CD4-positive, alpha-beta T cell (primary cell): ENCODE measurements at places on chromosomes 4 and X. TPM values are rescaled to one million over a fixed set of nuclear protein-coding genes. Genes with fewer than 3 reads are reported as not detected.

- DNase-seq, result no peak
These were observed 26.7 kb downstream of the FAM156B start for GRCh38 chrX:52923781-52924241.

GRCh38 chr4:3241898-3242524 lies 6.9 kb upstream of the MSANTD1 start:
- no peak for DNase-seq

DNA sequence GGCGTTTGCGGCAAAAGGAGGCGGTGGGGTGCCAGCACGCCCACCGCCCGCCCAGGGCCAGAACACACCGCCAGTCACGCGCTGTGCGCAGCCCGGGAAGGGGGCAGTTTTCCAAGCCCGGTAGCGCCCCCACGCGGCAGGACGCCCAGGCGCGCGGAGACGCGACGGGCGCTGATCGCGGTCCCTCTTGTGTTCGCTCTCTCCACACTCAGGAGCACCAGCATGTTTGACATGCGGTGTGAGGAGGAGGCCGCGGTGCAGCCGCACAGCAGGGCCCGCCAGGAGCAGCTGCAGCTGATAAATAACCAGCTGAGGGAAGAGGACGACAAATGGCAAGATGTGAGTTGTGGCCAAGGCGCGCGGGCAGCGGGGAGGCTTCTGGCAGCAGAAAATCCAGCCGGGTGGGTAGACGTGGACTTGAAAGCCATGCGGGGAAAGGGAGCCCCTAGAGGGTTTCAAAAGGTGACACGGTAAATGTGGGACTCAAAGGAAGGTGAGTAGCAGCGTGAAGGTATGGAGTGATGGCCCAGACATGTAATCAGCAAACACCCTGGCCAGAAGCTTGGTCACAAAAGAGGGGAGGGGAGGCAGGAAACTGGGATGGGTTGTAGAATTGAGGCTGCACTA lies 104.1 kb downstream of the PHOX2B start:
- no peak for DNase-seq

DNA sequence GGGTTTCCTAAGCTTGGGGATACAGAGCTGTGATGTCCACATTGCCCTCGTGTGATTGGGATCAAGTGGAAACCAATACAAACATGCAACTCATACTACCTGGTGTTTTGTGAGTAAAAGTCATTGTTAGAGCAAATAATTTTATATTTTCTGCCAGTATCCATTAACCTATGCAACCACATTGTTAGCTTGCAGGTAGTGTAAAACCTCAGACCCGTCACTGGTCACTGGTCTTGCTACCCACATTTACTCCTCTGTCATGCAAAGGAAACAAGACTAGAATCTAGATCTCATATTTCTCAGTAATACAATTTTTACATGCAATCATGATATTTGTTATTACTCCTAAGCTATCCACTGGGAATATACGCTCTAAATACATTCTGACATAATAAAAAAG lies 324.3 kb upstream of the NDST4 start:
- no peak for DNase-seq

GRCh38 chrX:52988985-52989917 lies 30.9 kb upstream of the FAM156A start:
- no peak for DNase-seq

DNA sequence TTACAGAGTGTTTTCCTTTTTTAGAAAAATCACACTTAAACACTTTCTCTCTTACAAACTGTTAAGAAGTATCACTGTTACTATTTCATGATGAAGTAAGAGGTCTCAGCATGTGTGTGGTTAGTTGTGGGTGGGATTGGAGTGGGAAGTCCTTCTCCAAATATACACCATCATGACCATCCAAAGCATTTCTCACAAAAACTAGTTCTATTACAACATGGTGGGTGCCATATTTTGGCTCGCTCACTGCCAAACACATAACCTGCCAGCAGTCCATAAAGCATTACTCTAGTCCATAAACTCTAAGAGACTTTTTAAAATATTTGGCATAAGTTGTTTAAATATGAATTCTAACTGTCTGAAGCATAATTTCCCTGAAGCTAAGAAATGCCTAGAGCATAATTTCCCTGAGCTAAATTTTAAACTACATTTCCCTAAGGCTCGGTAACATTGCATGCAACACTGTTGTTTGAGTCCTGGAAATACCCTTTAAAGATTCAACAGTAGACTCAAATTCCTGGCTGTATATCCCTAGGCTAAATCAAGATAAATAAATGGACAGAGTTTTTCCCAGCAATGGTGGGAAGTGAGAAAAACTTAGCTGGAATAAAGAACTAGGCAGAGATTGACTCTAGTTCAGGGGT lies 415.0 kb upstream of the INTU start:
- DNase-seq, result no peak

The DACH2 gene
- total RNA-seq, result not detected

- no peak for DNase-seq
These were observed 34.0 kb upstream of the PACRGL start for GRCh38 chr4:20666012-20666860.

The LCORL gene
- 6.5 TPM for total RNA-seq

GRCh38 chr4:79022529-79022928 lies 83.3 kb upstream of the PAQR3 start:
- no peak for DNase-seq

The SPIN4 gene
- 1.1 TPM for total RNA-seq

The GAGE12F gene
- total RNA-seq, result not detected

- DNase-seq, result no peak
These were observed 672 bp upstream of the C1QTNF7 start for GRCh38 chr4:15427161-15427560.

- DNase-seq, result no peak
These were observed 106.2 kb downstream of the TMA16 start for GRCh38 chr4:163600727-163601126.

DNA sequence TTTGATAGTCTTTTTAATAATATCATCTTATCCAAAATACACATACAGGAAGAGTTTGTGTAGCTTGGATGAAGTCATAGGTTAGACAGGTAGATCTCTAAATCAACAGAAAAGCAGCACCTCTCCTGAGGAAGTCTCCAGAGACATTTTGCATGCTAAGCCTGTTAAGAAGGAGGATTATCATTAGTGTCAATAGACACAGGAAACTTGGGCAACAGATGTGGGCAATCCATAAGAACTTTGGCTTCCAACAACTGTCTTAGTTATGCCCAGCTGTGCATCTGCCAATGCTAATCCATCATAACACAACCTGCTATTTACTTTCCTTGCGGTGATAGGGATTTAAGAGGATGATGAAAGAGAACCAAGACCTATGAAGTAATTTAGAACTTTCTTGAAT lies 1052.6 kb downstream of the RPA4 start:
- DNase-seq, result no peak

The NUDT6 gene
- total RNA-seq, result 0.93 TPM

The PAGE2 gene
- not detected for total RNA-seq

DNA sequence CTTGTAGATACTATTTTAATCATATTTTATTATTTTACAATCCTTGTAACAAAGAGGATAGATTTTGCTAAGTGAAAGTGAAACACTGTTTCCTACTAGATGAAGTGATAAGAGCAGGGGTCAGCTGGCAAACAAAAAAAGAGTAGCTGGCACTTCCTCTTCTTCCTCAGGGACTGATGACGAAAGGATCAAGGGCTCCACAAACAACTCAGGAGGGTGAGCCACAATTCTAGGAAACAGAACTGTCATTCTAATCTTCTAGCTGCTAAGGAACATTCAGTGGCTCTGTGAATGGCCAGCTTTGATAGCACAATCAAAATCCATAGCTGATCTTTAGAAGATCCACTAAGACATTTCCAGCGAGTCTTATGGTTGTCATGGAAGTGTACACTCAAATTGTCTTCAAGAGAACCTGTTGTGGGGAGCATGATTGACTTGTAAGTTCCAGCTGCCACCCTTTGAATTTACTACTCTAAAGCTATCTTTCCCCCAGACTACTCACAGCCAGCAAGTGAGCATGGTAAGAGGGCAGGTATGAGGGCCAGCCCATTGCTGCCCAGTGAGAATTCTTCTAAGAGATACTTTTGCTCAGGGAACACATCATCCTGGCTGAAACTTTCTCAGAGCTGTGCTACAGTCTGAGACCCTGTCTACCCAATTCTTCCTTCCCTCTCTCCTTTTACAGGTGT lies 275.7 kb upstream of the RASGEF1B start:
- DNase-seq, result peak; percentile 15

The PPP1R2C gene
- not detected for total RNA-seq

The AWAT2 gene
- total RNA-seq, result not detected

DNA sequence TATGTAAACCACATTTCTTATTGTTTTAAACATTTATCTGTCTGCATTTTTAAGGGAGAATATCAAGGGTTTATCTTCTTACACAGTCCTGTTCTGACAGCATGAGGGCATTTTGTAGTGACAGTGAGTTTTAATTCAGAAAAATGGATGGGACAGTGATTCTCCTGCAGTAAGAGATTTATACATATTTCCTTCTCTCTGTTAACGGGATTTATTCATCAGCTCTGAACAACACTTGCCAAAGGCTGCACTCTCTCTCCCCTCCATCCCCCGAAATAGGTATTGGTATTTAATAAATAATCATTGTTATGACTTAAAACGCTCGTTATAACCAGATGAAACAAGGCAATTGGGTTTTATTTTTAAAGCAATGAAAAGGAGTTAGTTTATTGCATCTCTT lies 410.9 kb downstream of the STIM2 start:
- no peak for DNase-seq

GRCh38 chr4:31237233-31237632 lies 517.1 kb downstream of the PCDH7 start:
- no peak for DNase-seq

DNA sequence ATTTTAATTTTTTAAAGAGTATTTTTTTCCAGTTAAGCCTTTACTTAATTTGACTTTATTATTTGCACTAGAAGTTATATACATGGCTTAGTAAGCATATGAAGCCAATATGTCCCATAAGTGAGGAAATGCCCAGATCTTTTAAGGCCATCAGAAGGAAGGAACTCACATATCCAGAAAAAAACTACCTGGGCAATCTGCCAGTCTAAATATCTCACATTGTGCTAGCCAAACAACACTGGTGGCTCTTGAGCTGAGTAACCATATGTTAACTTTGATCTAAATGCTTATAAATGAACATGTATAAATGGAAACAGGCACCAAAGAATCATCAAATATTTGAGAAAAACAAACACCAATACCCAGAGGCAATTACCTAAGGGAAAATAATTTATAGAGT lies 138.6 kb upstream of the APOOL start:
- DNase-seq, result no peak

The ANXA5 gene
- 50.8 TPM for total RNA-seq

DNA sequence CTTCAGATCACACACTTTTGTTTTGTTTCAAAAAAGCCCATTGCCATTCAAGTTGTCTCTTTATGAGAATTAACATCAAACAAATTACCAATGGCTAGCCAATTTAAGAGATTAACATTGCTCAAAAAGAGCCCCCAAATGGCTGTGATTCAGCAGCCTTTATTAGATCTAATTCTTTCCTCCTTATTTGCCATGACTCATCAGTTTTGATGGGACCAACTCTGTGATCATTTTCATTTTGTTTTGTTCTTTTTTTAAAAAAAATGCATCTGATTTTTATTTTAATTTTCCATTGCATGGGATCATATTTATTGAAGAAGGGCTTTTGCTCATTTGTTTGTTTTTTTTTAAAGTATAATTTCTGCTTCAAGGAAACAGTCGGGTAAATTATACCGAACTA lies 161.6 kb upstream of the FRMPD4 start:
- no peak for DNase-seq

The RHOXF1 gene
- total RNA-seq, result 0.45 TPM

The SSX2 gene
- total RNA-seq, result not detected

DNA sequence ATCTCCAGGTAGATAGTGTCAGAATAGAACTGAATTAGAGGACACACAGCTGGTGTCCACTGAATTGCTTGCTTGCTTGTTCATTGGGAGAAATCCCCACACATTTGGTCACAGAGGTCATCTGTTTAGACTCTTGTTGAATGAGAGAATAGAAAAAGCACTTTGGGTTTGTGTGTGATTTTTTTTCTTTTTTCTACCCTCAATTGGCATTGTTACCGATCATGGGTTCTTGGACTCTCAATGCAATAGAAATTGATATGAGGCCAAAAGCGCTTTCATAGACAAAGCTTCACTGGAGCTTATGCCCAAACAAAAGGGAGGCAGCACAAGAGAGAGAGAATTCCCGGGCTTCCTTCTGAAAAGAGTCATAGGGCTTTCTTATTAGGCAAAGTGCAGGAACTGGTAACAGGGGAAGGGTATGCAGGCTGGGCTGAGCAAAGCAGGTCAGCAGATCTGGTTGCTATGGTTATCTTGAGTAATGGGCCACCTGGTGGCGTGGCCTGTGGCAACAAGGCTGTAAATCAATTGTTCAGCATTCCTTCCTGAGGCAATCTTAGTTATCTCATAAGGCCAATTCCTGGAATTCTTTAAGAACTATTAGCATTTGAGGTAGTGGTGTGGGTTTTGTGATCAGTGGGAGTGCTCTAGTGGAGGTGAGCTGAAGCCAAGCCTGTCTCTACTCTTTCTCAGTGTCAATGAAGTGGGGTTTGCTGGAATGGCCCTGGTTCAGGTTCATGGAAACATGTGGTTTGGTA lies 5.3 kb upstream of the GPR82 start:
- no peak for DNase-seq

DNA sequence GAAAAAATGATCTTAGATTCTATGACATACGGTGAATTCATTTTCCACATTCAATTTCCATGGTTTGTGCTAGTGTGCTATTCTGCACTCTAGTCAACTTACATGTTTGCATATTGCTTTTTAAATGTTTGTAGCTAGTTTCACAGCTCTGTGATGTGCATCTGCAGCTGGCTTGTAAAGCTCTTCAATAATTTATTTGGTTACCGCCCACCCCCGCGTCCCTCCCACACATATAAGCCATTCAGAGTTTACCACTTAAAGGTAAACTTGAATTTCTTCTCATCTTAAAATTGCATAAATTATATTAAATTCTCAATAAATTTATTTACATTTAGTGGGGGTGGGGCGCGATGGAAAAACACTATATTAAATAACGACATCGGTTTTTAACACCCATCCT lies 291 bp upstream of the NBDY start:
- DNase-seq, result no peak

DNA sequence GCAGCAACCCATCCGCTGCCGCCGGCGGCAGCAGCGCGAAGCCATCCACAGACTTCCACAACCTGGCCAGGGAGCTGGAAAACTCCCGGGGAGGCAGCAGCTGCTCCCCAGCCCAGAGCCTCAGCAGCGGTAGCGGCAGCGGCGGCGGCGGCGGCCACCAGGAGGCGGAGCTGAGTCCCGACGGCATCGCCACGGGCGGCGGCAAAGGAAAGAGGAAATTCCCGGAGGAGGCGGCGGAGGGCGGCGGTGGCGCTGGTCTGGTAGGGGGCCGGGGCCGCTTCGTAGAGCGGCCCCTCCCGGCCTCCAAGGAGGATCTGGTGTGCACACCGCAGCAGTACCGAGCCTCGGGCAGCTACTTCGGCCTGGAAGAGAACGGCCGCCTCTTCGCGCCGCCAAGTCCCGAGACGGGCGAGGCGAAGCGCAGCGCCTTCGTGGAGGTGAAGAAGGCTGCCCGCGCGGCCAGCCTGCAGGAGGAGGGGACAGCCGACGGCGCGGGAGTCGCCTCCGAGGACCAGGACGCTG lies 4.9 kb downstream of the PRDM8 start:
- peak; percentile 60 for DNase-seq

GRCh38 chrX:151397741-151398070 lies 700 bp downstream of the VMA21 start:
- DNase-seq, result no peak

The NPY5R gene
- total RNA-seq, result not detected

The ANOS1 gene
- not detected for total RNA-seq

- DNase-seq, result no peak
These were observed 212.3 kb downstream of the NAP1L3 start for GRCh38 chrX:93461060-93461459.

GRCh38 chr4:156968479-156968984 lies 3.1 kb downstream of the PDGFC start:
- DNase-seq, result no peak

- DNase-seq, result no peak
These were observed 12.0 kb downstream of the EREG start for GRCh38 chr4:74376888-74377483.

The IL1RAPL1 gene
- not detected for total RNA-seq
